Astrocyte (in vitro differentiated cells and primary cell): ENCODE measurements at places on chromosomes 11 and 22.
A peak's percentile ranks its signal among the peaks of the same experiment; 100 is the strongest.

DNA sequence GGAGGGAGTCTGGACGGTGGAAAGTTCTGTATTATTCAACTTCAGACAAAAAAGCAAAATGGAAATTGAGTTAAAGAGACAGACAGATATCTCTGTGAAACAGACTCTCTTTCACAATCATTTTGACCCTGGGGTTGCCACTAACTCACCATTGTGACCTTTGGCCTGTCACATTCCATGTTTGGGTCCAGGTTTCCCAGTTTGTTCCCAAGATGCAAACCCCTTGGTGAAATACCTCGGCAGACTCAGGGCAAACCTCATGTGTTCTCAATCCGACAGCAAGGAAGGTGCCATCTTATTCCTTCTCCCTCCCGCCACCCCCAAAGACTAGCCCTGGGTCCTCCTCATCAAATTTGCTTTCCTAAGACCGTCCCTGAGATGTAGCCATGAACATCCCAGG is 41.8 kb downstream of the GALNT18 start:
- no peak for DNase-seq

GRCh38 chr11:106468531-106468930 is 391.1 kb downstream of the AASDHPPT start:
- no peak for DNase-seq

DNA sequence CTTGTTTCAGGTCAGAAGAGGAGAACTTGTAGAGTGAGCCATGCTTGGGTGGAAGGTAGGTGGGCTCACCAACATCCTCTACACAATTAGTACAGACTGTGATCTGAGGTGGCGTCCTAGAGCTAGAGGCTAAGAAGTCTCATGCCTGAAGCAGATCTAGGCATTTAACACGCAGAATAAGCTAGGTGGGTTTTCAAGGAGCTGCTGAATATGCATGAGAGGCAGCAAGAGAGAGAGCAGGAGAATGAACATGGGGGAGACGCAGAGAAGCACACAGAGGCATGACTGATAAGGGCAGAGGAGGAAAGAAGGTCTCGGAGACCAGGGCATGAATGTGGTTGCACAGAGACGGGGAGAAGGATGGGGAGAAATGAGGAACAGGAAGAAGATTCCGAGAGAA is 36.8 kb upstream of the JAM3 start:
- DNase-seq, result no peak

GRCh38 chr11:78110351-78110750 is 29.1 kb downstream of the ALG8 start:
- DNase-seq, result no peak

DNA sequence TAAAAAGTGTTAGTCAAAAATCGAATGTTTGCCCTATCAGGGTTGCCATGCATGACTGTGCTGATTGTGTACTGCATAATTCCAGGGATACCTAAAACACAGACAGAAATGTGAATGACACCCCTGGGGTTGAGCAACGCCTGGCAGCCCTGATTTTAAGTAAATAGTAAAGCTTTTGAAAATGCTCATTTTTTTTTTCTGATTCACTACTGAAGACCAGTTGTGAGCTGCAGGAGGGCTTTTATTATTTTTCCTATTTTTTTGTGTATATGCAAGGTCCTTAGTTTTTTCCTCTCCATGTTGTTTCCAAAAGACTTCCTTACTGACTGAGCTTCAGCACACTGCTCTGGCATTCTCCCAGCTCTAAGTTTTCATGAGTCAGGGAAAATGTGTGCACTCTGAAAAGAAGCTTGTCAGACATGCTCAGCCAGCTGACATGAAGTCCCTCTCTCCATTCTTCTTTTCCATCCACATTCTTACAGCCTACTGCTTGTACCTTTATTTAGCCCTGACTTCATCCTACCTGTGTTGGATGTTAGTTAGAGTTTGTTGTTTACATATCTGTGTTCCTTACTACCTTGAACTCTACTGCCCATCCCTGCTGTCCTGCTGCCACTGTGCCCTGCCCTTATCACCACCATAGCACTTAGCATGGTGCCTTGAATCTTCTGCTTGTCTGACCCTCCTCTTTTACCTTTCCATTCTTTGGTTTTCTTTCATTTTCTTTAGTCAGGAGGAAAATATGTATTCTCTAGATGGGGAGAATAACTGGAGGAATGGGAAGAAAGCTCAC is 79.5 kb downstream of the HORMAD2 start:
- DNase-seq, result peak; percentile 75

- DNase-seq, result no peak
Measured at GRCh38 chr11:128841461-128842072, 25.5 kb downstream of the KCNJ1 start.

- DNase-seq, result no peak
Measured at GRCh38 chr11:114296605-114297372, 590 bp downstream of the NNMT start.

DNA sequence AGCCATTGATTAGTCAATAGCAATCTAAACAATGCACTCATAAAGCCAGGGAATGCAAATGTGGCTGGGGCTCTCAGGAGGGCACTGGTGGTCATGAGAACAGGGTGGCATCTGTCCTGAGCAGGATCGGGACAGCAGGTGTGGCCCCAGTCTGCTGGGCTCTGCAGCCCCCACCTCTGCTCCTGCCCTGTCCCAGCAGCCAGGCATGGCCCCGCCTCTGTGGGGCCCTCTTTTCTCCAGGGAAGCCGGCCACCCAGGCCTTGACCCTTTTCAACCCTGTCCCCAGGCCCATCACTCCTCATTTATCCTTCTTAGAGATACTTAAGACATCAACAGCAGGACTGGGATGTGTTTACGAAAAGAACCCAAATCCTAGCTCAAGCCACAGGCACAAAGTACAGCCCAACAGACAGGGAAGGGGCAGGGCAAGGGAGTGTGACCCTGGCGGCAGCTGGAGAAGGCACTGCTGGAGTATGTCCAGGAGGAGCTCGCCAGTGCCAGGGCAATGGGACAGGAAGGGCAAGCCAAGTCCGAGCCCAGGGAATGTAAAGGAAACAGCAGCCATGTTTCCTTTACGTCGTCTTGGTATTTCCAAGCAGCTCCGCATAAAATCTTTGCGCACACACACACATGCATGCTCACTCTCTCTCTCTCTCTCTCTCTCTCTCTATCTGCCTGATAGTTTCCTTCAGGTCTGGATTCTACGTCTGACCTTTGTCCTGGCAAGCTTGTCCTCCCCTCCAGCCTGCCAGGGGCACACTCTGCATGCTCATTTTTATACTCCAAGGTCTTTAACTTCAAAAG is 59.9 kb downstream of the DGCR2 start:
- no peak for DNase-seq

DNA sequence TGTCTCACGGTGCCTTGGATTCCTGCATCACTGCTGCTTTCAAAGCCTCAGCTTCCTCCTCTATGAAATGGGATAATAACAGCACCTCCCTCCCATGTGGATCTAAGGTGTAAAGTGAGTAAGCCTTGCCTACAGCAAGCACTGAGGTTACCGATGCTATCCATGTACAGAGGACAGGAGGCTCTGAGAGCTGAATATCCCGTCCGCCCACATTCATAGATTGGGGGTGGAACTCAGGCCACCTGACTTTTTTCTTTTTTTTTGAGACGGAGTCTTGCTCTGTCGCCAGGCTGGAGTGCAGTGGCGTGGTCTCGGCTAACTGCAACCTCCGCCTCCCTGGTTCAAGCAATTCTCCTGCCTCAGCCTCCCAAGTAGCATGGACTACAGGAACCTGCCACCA is 12.5 kb downstream of the PDGFB start:
- no peak for DNase-seq

GRCh38 chr11:30717009-30717408 is 130.9 kb upstream of the MPPED2 start:
- DNase-seq, result no peak

- no peak for DNase-seq
Measured at GRCh38 chr22:50199251-50199721, 1.5 kb upstream of the SELENOO start.

DNA sequence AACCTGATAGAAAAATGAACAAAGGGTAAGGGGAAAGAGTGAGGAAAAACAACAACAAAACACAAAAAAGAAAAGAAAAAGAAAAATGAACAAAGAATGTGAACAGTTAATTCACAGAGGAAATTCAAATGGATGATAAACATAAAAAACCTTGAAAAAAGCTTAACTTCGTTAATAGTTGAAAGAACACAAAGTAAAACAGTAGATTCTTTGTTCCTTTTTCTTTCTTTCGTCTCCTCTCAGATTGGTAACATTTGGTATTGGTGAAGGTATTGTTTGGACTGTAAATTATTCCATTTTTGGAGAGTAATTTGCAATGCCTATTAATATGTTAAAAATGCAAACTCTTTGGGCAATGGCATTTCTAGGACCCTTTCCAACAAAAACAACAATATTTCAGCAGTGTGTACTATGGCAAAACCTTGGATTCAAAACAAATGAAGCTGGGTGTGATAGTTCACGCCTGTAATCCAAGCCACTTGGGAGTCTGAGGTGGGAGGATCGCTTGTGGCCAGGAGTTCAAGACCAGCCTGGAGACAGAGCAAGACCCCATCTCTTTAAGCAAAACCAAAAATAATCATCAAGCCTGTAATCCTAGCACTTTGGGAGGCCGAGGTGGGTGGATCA is 3.3 kb upstream of the BACE1 start:
- DNase-seq, result peak; percentile 73
